ENCODE measurements at places on chromosomes 16 and 17.

DNA sequence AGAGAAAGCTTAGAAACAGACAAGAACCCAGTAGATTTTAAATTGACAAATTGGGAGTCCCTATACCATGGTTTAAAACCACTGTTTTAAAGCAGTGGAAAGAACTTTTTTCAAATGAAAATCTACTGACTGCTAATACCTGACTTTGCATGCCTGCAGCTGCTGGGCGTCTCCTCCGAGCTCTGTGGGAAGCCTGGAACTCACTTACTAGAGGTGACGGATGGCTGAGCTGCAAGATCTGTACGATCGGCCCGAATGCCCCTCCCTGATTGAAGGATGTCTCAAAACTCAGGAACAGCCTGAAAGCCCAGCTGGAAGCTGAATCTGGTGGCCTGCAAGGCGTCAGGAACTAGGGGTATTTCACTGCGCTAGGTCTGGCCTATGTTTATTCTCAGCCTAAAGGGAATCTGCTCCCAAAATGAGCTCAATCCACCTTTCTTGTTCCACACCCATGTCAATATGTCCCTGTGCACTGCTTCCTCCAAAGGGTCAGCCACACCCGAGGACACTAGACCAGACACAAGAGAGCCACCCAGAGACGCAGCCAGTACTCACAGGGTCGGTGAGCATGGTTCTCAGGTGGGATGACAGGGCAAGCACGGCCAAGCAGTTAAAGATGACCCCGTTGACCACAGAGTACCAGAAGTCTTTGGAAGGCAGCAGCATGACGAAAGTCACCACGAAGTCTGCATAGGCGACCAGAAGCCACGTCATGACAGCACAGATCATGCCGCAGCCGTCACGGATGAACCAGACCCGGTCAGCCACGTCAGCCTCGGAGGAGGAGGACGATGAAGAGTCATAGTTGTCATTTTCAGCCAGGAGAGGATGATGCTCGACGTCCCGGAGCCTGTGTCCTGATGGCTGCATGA is 21.4 kb downstream of the ZDHHC7 start:
- H3K4me3 ChIP-seq = no peak overlapping the region
- peaks cover 41% of the 10 kb centered on the region for H3K36me3 ChIP-seq
- no peak for DNase-seq
- peak overlapping the region; percentile 55 for H3K27ac ChIP-seq
- peaks cover 48% of the 10 kb centered on the region for H3K4me1 ChIP-seq
- H3K27me3 ChIP-seq = no peaks in the 10 kb centered on the region

DNA sequence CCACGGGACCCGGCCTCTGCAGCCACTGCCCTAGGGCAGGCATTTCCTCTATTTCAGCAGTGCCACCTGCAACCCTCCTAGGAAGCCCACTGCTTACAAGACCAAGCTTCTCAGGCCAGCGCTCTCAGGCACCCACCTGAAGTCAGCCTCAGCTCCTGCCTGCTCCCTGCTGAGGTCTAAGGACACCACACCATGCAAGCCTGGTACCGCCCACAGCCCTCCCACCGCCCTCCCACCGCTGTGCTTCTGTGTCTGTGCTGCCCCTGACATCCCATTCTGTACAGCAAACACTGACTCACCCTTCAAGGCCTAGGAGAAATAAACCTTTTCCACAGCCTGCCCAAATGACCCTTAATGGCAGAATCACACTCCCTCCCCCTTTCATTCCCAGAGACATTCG is 6.3 kb downstream of the CLUH start:
- H3K27me3 ChIP-seq = no peaks in the 10 kb centered on the region
- peaks cover 61% of the 10 kb centered on the region for H3K4me1 ChIP-seq
- no peak overlapping the region for H3K4me3 ChIP-seq

- no peak for DNase-seq
- no peak overlapping the region for H3K27ac ChIP-seq
- H3K4me1 ChIP-seq = peaks cover 8% of the 10 kb centered on the region
Measured at GRCh38 chr17:64080174-64080618, 49.7 kb downstream of the ERN1 start.

DNA sequence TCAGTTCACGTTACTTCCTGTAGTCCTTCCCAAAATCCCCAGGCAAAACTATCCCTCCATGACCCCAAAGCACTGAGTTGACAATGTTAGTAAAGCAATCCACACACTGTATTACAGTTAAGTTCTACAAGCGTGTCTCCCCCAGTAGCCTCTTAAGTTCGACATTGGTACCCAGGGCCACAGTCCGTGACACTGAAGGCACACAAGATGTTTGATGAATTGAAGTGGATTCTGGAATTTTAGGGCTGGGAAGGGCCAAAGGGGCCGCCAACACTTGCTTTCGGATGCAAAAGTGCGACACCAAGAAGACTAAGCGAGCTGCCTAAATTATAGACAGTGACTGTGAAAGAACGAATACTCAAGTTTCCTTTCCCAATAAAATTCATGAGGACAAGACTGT is 1.5 kb downstream of the VPS35 start:
- no peak overlapping the region for H3K27ac ChIP-seq
- no peak for DNase-seq
- H3K4me1 ChIP-seq = peaks cover 7% of the 10 kb centered on the region

- no peak for DNase-seq
- no peaks in the 10 kb centered on the region for H3K4me1 ChIP-seq
- H3K4me3 ChIP-seq = no peak overlapping the region
Measured at GRCh38 chr16:58433569-58433951, 41.3 kb downstream of the GINS3 start.

GRCh38 chr16:1543085-1543896 is 9.8 kb downstream of the TMEM204 start:
- H3K27ac ChIP-seq = no peak overlapping the region
- peaks cover 30% of the 10 kb centered on the region for H3K4me1 ChIP-seq
- peak; percentile 95 for DNase-seq
- H3K36me3 ChIP-seq = peaks cover 31% of the 10 kb centered on the region
- no peak overlapping the region for H3K4me3 ChIP-seq
- H3K27me3 ChIP-seq = no peaks in the 10 kb centered on the region

DNA sequence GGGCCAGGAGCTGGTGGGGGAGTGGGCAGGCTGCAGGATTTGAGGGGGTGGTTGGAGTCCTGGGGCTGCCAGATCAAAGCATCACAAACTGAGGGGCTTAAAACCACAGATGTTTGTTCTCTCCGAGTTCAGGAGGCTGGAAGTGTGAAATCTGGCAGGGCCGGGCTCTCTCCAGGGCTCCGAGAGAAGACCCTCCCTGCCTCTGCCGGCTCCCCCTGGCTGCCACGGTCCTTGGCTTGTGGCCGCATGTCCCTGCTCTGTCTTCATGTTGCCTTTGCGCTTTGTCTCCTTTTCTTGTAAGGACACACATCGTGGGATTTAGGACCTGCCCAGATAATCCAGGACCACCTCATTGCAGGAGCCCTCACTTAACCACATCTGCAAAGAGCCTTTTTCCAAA is 139.8 kb upstream of the GSE1 start:
- H3K4me3 ChIP-seq = no peak overlapping the region
- H3K27ac ChIP-seq = no peak overlapping the region
- peaks cover 11% of the 10 kb centered on the region for H3K36me3 ChIP-seq
- H3K4me1 ChIP-seq = peaks cover 23% of the 10 kb centered on the region
- no peak for DNase-seq
- peaks cover 34% of the 10 kb centered on the region for H3K27me3 ChIP-seq

DNA sequence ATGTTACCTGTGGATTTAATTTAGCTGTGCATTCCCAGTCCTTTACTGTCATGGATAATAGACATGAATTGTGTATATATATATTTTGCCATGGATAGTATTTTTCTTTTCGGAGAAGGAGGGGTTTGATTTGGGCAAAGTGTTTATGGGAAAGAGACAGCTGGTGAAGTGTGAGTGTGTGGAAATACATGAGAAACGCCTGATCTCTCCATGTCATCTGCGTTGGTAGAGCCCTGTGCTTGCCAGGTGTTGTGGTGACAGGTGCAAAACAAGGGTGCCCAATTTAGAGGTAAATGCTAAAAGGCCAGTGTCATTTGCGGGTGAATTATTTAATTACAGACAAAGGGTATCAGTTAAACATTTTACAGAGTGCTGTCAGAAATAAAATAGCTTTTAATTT is 23.4 kb downstream of the NDEL1 start:
- no peak overlapping the region for H3K4me3 ChIP-seq
- H3K36me3 ChIP-seq = peaks cover 45% of the 10 kb centered on the region
- no peaks in the 10 kb centered on the region for H3K27me3 ChIP-seq

- H3K27me3 ChIP-seq = no peaks in the 10 kb centered on the region
- H3K4me1 ChIP-seq = peaks cover 3% of the 10 kb centered on the region
- H3K36me3 ChIP-seq = no peaks in the 10 kb centered on the region
- H3K4me3 ChIP-seq = no peak overlapping the region
- H3K27ac ChIP-seq = no peak overlapping the region
- DNase-seq = peak; percentile 98
Measured at GRCh38 chr17:48505788-48506187, 25.0 kb downstream of the HOXB1 start.

DNA sequence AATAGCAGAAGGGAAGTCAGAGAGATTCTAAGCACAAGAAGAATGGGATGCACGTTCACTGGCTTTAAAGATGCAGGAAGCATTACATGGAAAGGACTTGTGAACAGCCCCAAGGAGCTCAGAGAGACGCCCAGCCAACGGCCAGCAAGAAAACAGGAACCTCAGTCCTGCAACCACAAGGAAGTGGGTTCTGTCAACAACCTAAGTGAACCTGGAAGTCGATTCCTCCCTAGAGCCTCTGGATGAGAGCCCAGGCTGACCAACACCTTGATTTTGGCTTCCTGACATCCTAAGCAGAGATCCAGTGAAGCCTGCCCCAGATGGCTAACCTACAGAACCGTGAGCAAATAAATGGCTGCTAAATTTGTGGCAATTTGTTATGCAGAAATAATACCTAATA is 24.5 kb downstream of the GPR142 start:
- no peak overlapping the region for H3K4me3 ChIP-seq
- H3K36me3 ChIP-seq = no peaks in the 10 kb centered on the region
- DNase-seq = no peak
- H3K27ac ChIP-seq = no peak overlapping the region
- no peaks in the 10 kb centered on the region for H3K27me3 ChIP-seq

DNA sequence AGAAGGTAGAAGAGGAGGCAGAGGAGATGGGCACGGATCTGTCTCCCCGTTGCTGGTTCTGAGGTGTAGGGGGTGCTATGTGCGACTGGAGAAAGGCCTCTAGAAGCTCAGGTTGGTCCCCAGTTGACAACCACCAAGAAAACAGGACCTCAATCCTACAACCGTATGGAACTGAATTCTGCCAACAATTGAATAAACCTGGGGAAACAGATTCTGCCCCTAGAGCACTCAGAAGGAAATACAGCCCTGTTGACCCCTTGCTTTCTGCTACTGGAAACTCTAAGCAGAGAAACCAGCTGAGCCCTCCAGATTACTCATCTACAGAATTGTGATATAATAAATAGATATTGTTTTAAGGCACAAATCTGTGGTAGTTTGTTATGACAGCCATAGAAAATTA is 313.0 kb upstream of the GOT2 start:
- H3K27ac ChIP-seq = no peak overlapping the region
- peaks cover 5% of the 10 kb centered on the region for H3K4me1 ChIP-seq
- H3K4me3 ChIP-seq = no peak overlapping the region
- DNase-seq = no peak

DNA sequence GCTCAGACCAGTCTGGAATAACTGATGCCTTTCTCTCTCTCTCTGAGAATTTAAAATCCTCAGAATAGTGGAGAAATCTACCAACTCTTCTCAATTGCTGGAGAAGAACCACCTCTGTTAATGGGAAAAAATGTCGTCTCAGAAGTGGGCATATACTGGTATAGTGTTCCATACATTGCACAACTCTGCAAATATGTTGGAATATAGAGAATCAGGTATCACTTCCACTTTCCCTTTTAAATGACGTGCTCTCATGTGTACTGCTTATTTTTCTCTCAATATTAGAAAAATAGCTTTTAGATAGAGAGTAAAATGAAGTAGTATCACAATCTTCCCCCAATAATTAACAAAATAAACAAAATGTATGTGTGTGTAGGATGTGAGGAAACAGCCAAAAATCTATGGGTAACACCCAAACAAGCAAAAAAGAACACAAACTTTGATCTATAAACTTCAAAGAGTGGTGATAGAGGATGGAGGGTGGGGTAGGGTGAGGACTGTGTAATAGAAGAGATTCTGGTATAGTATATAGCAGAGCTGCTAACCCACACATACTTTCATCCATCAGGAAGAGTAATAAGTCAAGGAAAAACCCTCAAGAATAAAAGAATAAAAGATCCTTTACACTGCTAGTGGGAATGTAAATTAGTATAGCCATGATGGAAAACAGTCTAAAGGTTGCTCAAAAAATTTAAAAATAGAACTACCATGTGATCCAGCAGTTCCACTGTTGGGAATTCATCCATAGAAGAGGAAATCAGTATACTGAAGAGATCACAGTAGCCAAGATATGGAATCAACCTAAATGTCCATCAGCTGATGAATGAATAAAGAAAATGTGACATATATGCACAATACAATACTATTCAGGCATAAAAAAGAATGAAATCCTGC is 46.9 kb downstream of the NFATC3 start:
- H3K36me3 ChIP-seq = peaks cover 4% of the 10 kb centered on the region
- no peak overlapping the region for H3K4me3 ChIP-seq

GRCh38 chr16:81445143-81445961 is 744 bp downstream of the CMIP start:
- H3K4me3 ChIP-seq = peak overlapping the region; percentile 79
- peaks cover 30% of the 10 kb centered on the region for H3K4me1 ChIP-seq
- peak; percentile 34 for DNase-seq
- peak overlapping the region; percentile 35 for H3K27ac ChIP-seq

DNA sequence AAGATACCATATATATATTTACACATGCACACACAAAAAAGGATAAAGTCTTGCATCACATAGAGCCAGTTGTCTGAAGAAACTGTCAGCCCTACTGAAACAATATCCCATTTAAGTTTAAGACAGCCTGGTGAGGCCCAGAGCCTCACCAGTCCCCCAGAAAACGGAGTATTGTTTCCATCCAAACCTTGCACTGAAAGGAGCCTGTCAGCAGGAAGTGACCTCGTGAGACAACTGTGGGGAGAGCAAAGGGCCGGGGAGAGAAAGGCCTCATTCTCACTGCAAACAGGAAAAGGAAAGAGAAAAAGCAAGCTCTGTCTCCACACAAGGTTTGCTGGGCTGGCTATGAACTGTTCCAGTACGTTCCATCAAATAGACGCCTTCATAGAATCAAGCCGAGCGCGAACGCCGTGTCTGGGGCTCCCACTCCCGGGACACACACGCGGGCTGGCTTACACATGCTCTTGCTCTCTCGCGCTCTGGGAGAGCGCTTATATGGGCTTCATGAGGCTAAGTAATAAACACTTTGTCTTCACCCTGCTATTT is 44.4 kb upstream of the ZFHX3 start:
- DNase-seq = no peak
- peaks cover 3% of the 10 kb centered on the region for H3K4me1 ChIP-seq
- no peak overlapping the region for H3K4me3 ChIP-seq
- no peaks in the 10 kb centered on the region for H3K27me3 ChIP-seq
- no peak overlapping the region for H3K27ac ChIP-seq
- H3K36me3 ChIP-seq = no peaks in the 10 kb centered on the region

GRCh38 chr16:72895951-72896350 is 152.0 kb downstream of the ZFHX3 start:
- no peaks in the 10 kb centered on the region for H3K36me3 ChIP-seq
- peak overlapping the region; percentile 44 for H3K4me3 ChIP-seq
- DNase-seq = no peak
- H3K27ac ChIP-seq = no peak overlapping the region

Data from mesenchymal stem cell (in vitro differentiated cells and primary cell).